ENCODE measurements at places on chromosomes 3 and 15. TPM values are rescaled to one million over a fixed set of nuclear protein-coding genes. Genes with fewer than 3 reads are reported as not detected.

Gene ARHGAP11A
- total RNA-seq, result 96.4 TPM

DNA sequence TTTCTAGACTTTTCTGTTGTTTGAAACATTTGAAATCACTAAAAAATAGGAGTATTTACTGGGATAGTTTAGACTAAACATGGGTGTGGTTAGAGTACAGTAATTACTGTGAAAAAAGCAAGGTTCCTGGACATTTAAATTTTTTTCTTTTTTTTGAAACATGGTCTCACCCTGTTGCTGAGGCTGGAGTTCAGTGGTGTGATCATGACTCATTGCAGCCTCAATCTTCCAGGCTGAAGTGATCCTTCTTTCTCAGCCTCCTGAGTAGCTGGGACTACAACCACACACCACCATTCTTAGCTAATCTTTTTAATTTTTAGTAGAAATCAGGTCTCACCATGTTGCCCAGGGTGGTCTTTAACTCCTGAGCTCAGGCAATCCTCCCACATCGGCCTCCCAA is 20.4 kb upstream of the CELF6 start:
- H3K27me3 ChIP-seq, result no peaks in the 10 kb centered on the region
- H3K27ac ChIP-seq, result no peak overlapping the region
- peaks cover 4% of the 10 kb centered on the region for H3K36me3 ChIP-seq
- H3K4me1 ChIP-seq, result no peaks in the 10 kb centered on the region

DNA sequence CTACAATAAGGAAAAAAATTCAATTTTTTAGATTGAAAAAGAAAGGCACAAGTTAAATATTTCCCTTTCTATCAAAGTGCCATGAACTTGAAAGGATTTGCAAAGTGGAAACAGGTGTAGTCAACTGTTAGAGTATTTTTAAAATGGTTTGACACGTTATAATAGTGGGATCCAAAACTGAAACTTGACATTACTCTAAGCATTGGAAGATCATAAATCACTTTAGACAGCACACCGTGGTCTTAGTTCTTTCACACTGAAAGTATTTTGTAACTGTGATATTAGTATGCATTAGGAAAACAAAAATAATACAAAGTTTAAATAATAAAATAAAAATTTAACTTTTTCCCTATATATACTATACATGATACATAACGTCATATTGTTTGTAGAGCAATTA is 933.1 kb downstream of the EPHA3 start:
- H3K36me3 ChIP-seq, result no peaks in the 10 kb centered on the region
- H3K27me3 ChIP-seq, result no peaks in the 10 kb centered on the region
- no peak overlapping the region for H3K4me3 ChIP-seq
- DNase-seq, result no peak
- no peaks in the 10 kb centered on the region for H3K4me1 ChIP-seq

DNA sequence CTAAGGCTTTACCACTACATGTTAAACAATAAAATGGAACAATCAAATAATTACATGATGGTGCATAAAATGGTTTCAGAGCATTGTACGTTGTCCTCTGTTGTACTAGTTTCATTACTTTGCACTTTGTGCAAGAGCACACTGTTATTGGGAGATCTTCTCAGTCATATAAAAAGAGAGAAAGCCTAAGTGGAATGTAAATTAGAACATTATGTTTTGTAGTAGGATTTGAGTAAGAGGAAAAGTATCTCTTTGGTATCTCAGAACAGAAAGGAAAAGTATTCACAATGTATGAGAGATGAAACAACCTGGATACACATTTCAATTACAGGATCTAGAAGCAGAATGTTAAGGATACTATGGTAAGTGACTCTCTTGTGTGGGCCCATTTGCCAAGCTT is 26.9 kb upstream of the PLSCR2 start:
- peaks cover 4% of the 10 kb centered on the region for H3K36me3 ChIP-seq
- no peak overlapping the region for H3K27ac ChIP-seq
- peaks cover 22% of the 10 kb centered on the region for H3K4me1 ChIP-seq
- no peak overlapping the region for H3K4me3 ChIP-seq
- no peak for DNase-seq

DNA sequence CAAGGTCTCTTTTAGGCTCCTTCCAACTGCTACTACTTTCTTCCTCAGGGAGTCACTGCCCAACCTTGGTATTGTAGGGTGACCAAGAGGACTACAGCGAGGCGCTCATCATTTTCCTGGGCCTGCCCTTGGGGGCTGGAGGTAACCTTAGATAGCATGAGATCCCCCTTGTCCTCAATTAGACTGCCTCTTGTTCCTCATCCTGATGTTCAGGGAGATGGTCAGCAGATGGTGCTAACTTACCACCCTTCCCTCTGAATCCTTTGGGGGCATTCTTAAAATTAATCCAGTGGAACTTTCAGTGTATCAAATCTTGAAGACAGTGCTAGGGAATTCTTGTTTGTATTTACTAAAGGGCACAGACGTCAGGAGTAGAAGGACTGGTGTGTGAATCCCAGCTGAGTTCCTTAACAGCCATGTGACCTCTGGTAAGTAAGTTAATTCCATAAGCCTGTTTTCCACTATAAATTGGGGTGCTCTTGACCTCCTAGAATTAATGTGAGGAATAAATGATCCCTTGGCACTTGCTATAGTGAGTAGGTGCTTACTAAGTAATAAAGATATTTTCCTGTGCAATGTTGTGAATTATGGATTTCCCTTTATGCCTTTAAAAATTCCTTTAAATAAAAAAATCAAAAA is 4.1 kb upstream of the CLPX start:
- DNase-seq, result no peak
- peaks cover 8% of the 10 kb centered on the region for H3K4me1 ChIP-seq
- H3K27me3 ChIP-seq, result no peaks in the 10 kb centered on the region
- no peak overlapping the region for H3K4me3 ChIP-seq

GRCh38 chr3:10417847-10418246 is 87.5 kb downstream of the ATP2B2 start:
- H3K27me3 ChIP-seq, result peaks cover 5% of the 10 kb centered on the region
- H3K4me3 ChIP-seq, result no peak overlapping the region
- DNase-seq, result no peak
- no peak overlapping the region for H3K27ac ChIP-seq

- DNase-seq, result no peak
- H3K27me3 ChIP-seq, result no peaks in the 10 kb centered on the region
- peaks cover 34% of the 10 kb centered on the region for H3K4me1 ChIP-seq
- H3K27ac ChIP-seq, result no peak overlapping the region
- no peak overlapping the region for H3K4me3 ChIP-seq
Measured at GRCh38 chr15:99275525-99276128, 24.3 kb downstream of the LRRC28 start.

- no peak overlapping the region for H3K27ac ChIP-seq
- no peaks in the 10 kb centered on the region for H3K27me3 ChIP-seq
- no peak overlapping the region for H3K4me3 ChIP-seq
- DNase-seq, result no peak
Measured at GRCh38 chr15:99895189-99895955, 162.1 kb upstream of the LYSMD4 start.

- no peaks in the 10 kb centered on the region for H3K27me3 ChIP-seq
- H3K36me3 ChIP-seq, result no peaks in the 10 kb centered on the region
- H3K4me1 ChIP-seq, result no peaks in the 10 kb centered on the region
- no peak overlapping the region for H3K4me3 ChIP-seq
- H3K27ac ChIP-seq, result no peak overlapping the region
- no peak for DNase-seq
Measured at GRCh38 chr15:61621146-61621545, 392.0 kb upstream of the RORA start.

Data from activated T-helper 1 cell treated with anti-CD3 and anti-CD28 coated beads, Interleukin-12 subunit alpha, Interleukin-12 subunit beta, Interleukin-2, Interleukin-4 antibody, amounts not matched to agents 30 ng/mL and 10 ng/mL and 1 ng/mL, durations not matched to agents 14 hours and 24 hours and 36 hours (primary cell).